ENCODE measurements at places on chromosomes 7 and 10.
A peak's percentile ranks its signal among the peaks of the same experiment; 100 is the strongest.

GRCh38 chr7:142910031-142910433 lies 23.5 kb downstream of the TRPV5 start:
- no peak for DNase-seq

- peak; percentile 68 for DNase-seq
These were observed 54.3 kb upstream of the KDM7A start for GRCh38 chr7:140230861-140231770.

DNA sequence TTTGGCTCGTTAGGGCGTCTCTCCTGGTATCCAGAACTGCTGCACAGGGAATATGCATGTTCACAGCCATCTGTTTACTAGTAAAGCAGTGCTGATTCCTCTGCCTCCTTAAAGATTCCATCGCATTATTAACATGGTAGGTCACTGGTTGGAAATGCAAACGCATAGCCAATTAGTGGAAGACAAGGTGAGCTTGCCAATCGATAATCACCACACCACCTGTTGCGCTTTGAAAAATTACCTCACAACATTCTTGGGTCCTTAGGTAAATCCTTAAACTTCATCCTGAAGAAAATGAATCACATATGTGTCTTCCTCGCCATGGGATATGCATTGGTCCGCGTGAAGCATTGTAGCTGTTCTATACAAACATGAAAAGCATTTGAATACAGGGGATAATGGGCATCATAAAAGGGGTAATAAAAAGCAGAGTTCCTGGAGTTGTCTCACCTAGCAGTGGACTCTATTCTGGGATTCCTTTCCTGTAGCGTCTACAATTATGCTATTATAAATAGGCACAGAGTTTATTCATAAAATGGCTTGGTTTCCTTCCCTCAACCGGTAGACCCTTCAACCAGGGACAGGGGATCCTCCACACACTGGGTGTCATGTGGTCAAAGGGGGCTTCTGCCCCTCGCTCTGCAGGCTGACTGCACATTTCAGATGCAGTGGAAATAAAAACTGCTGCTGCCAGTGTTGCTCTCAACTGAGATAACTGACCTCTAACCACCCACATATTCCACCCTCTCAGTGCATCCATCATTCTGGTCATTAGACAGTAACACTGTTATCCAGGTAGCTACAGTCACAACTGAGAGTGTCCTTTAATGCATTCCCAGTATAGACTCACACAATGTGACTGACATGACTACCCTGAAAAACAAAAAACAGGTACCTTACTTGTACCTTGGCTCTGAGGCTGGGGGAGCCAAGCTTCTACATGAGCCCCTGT lies 389.2 kb upstream of the NFE2L3 start:
- DNase-seq = no peak

GRCh38 chr7:49812534-49812933 lies 39.1 kb downstream of the VWC2 start:
- DNase-seq = no peak

- peak; percentile 80 for DNase-seq
These were observed 11.9 kb downstream of the SSC4D start for GRCh38 chr7:76397409-76398183.

DNA sequence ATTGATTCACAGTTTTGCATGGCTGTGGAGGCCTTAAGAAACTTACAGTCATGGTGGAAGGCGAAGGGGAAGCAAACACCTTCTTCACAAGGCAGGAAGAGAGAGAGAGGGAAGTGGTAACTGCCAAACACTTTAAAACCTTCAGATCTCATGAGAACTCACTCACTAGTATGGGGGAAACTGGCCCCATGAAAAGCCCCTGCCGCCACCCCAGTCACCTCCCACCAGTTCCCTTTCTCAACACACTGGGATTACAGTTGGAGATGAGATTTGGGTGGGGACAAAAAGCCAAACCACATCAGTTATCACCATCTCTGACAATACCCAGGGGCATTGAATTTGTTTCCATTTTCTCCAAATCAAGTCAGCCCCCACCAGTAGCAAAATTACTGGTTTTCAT lies 740.4 kb downstream of the GATA3 start:
- DNase-seq = peak; percentile 18

DNA sequence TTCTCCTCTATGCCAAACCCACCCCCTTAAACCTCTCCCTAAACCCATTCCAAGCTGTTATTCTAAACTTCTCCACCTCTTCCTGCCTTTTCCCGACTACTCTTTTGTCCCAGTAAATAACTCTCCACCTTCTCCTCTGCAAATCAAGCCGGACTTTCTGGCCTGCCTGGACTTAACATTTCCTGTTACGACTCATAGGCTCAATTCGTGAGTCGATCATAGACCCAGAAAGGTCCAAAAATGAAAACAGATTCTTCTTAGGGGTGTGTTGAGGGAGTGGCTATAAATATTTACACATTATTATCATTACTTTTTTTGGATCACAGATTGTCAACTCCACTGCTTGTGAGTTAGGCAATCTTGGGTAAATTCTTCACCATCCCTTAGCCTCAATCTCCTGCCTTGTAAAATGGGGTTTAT lies 59.0 kb upstream of the HABP2 start:
- no peak for DNase-seq

DNA sequence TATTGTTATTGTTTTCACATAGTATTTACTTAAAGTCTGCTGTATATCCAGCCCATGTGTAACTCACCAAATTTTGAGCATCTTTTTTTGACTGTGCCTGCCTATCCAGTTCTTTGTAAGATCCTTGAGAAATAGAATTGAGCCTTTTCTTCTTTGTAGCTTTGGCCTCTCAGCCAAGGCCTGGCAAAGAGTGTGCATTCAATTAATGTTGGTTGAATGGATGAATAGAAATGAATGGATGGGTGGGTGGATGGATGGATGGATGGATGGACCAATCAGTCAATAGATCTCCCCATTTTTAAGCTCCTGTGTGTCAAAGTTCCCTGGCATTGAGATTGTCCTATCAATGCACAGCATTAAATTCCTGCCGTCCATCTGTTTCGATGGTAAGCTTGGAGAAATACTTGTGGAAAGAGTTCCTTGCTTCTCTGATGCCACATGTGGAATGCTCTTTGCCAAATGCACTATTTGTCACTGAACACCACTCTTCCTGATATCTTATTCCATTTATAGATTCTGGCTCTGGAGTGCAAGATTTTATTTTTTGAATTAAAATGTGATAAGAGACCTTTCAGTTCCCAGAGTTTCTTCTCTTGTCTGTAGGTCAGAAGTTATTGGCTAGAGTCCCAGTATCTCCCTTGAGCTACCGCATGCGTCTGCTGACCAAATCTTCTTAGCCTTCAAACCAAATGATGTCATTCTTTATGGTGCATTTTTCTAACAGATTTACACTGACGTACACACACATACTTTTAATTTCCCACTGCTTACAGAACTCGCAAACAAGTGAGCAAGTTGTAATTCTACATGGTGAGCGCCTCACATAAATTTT lies 20.7 kb upstream of the ADRB1 start:
- DNase-seq = no peak

DNA sequence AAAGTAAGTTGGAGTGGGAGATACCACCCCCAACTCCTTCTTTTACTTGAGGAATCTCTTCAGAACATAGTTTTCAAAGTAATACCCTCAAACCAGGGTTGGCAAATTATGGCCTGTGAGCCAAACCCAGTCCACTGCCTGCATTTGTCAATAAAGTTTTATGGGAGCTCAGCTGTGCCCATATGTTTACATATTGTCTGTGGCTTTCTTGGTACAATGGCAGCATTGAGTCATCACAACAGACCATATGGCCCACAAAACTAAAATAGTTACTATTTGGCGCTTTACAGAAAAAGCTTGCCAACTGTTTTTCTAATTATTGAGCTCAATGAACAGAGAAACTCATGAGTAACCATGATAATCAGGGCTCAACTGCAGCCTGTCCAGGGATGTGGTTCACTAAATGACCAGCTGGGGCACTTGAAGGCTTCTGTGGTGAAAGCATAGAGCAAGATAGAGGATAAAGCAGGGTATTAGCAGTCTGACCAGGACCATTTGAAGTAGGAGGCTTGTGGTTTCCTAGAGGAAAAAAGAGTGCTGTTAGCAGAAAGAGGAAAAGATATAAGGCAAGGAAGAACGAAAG lies 196.0 kb upstream of the GRB10 start:
- DNase-seq = no peak

DNA sequence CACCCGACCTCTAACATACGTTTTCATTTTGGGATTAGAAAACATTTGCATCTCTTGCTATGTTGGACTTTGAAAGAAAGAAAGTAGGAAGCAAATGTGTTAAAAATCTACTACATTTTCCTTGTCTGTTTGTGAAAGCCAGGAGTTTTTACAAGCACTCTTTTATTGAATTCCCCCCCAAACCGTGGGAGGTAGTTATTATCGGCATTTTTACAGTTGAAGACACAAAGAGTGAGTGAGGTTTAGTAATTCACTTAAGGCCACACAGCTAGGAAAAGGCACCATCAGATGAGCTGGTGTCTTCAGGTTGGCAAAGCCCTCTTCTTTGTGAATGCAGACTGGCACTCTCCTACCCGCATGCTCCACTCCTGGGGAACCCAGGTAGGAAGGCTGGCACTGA lies 23.5 kb upstream of the SFMBT2 start:
- no peak for DNase-seq

All from stimulated activated CD4-positive, alpha-beta T cell treated with anti-CD3 and anti-CD28 coated beads, Interleukin-4, amount 100 ng/mL, for 24 hours (primary cell).